Frontal cortex (tissue), 4 donors: ENCODE measurements at places on chromosomes 6 and 20. TPM values are rescaled to one million over a fixed set of nuclear protein-coding genes. Genes with fewer than 3 reads are reported as not detected.

DNA sequence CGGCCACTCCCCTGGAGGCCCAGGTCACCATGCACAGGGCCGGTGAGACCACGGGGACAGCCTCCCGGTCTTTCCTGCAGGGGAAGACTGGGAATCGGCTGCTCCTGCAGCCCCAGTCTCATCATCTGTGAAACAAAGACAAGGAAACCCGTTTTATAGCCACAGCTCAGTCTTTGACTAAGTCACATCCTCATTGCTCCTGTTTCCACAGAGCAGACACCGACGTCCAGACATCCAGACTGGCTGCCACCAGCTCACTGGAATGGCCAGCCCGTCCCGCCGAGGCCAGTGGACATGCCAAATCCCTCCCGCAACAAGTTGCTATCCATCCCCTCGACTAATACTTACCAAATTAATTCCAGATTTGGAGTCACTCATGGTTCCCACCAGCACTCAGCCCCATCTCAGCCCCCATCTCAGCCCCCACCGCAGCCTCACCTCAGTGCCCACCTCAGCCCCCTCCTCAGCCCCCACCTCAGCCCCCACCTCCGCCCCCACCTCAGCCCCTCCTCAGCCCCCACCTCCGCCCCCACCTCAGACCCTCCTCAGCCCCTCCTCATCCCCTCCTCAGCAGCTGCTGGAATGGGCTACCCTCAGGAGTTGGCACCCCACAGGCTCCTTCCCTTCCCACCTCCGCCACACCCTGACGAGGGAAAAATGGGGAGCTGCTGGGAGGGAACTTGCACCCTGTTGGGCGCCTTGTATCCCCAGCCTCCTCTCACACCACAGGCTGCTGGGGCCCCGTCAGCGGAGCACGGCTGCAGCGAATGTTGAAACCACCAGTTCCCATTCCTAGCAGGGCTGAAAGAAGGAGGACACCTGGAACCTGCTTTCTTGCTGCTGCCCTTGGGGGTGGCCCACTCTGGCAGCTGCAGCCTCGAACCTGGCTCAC, 48.7 kb downstream of the YTHDF1 start:
- no peak for DNase-seq

Gene SALL4
- 0.41 TPM for total RNA-seq

DNA sequence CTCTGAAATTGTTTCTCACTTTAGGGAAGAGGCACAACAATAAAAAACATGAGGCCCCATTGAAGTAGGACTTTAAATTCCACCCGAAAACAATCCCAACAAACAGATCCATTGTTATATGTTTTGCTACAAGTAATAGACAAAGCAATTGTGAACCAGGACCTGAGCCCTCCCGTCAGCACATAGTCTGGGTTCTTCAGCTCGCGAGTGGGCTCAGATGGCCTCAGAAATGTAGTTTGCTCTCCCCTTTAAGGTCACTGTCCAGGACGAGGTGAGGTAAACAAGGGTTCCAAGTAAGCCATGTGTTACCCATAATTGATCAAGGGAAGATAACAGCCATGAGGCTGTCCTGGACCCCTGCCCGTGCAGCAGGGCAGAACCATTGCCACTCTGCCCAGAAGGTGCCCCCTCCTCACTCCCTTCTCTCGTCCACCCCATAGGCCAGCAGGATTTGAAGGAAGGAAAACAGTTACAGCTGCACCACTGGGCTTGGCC, 160.1 kb upstream of the QKI start:
- no peak for DNase-seq

Gene C20orf204
- 1.2 TPM for total RNA-seq
